Mammary epithelial cell (primary cell): ENCODE measurements at places on chromosomes 5 and 9. TPM values are rescaled to one million over a fixed set of nuclear protein-coding genes. Genes with fewer than 3 reads are reported as not detected.

- DNase-seq, result no peak
These were observed 170.6 kb downstream of the RMI1 start for GRCh38 chr9:84151236-84151635.

- DNase-seq, result no peak
These were observed 1045.8 kb upstream of the DMAC1 start for GRCh38 chr9:8845376-8845775.

DNA sequence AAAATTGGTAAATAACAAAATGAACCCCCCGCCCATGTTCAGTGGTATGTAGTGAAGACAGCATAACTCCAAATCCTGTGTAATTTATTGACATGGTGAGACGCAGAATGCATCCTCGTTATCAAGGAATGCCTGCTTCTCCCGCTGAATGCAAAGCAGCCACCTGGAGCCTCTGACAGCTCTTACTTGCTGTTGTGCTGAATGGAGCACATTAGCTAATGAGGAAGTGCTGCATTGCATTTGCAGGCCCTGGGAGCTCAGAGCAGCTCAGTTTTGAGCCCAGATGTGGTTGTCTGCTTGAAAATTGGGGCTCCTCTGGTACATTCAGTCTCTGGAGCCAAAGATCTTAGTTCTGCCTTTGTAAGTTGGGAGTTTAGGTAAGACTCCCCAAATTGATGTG, 28.9 kb downstream of the PLAC8L1 start:
- DNase-seq, result no peak

DNA sequence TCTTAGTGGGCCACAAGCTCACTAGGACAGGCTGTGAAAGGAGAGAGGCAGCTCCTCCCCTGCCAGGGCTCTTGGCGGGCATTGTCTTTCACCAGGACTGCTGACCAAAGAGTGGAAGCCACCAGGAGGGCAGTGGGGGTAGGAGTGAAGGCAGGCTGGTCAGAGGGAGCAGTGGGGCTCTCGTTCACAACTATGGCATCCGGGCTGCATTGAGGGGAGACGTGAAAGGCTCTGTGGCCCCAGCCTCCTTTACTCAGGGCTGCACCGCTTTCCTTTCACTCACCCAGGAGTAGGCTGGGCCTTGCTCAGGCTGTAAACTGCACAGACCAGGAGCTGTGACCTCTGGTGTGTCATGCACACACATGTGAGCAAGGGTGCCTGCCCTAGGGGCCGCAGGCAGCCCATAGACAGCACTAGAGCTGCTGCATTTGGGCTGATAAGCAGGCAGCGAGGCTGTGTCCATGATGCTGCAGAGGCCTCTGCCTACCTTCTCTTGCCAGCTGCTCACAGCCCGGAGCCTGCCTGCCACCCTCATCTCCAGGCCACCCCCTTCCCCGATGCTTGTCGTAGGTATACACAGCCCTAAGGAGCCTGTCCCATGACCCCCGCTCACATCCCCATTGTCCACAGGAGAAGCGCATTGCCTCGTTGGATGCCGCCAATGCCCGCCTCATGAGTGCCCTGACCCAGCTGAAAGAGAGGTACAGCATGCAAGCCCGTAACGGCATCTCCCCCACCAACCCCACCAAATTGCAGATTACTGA, 130.4 kb downstream of the DAB2IP start:
- no peak for DNase-seq

ACSL6 gene
- not detected in 2 replicates for total RNA-seq

SELENOP gene
- total RNA-seq, result 6.0 and 6.9 TPM in 2 replicates
